Tibial nerve (tissue), 4 donors: ENCODE measurements at places on chromosomes 7 and 10. TPM values are rescaled to one million over a fixed set of nuclear protein-coding genes. Genes with fewer than 3 reads are reported as not detected.

DNA sequence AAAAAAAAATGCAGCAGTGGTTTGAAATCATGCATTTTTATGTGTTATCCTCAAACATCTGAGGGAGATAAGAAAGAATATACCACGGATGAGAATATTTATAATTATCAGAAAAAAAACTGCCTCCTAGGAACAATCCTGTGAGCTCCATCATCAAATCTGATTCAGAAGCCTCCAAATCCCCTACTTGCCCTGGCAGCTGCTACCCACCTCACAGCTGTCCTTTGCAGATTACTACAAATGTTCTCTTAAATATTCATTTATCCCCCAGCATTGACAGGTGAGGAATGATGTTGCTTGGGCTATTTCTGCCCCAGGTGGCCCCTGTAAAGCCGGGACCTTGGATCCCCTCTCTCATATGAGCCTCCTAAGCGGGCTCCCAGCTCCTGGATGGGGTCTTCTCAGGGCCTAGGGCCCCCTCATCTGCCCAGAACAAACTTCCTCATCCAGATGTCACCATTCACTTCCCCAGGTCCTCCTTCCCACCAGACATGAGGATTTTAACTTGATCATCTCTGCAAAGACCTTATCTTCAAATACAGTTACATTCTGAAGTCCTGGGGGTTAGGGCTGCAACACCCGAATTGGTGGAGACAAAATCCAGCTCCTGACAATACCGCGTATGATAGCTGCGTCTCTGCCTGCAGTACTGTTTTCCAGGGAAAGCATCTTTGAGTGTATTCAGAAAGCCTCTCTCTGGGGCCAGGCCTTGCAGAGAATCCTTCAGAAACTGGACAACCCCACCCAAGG is 81.9 kb upstream of the INSIG1 start:
- DNase-seq, result no peak

CALCR gene
- total RNA-seq, result 0.66 TPM

ZDHHC16 gene
- 50.4 TPM for total RNA-seq

DNA sequence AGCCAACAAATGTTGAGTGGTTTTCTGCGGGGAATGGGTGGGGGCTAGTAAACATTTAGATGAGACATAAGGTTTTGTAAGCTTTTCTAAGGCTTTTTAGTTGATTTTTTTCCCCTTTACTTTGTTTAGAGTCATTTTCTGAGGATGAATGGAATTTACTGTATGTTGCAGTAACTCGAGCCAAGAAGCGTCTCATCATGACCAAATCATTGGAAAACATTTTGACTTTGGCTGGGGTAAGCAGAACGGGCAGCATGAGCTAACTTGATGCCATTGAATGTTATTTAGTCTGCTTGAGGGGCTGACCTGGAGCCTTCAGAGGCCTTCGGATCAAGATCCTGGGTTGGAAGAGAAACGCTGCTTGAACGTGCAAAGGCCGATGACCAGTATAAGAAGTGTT is 37.3 kb downstream of the FBH1 start:
- DNase-seq, result no peak

PRSS1 gene
- total RNA-seq, result 1.7 TPM

DNA sequence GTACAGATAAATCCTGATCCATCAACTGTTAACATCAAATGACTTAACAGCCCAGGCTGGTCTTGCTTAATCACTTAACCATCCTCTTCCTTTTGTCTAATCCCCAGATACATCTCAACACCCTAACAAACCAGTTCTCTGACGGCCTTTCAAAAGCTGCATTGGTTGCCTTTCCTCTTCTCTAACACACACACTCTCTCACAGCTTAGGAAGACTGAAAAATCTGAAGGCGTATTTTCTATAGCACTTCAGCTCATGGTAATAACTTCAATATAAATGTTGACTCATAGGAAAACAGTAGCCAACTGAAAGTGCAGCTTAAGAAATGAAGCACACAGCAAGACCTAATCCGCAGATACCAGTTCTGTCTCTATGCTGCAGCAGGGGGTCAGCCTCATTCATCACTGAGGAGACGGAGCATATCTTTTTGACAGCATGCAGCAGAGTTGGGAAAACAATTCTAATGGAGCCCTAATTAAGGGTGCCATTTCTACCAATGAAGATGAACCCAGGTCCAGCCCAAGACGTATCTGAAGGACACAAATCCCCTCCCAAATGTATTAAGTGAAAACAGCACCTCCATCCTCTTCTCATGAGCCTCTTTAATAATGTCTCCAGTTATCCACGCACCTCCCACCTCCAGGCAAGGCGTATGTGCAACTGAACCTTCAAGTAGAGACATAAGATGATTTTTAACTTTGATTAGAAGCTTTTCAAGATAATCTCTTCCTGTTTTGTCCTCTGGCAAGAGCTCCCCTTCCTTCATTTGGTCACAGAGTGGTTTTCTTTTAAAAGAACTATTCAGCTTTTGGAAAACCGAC is 211.7 kb upstream of the NFE2L3 start:
- DNase-seq, result no peak
